ENCODE measurements at places on chromosomes 2 and 18.

DNA sequence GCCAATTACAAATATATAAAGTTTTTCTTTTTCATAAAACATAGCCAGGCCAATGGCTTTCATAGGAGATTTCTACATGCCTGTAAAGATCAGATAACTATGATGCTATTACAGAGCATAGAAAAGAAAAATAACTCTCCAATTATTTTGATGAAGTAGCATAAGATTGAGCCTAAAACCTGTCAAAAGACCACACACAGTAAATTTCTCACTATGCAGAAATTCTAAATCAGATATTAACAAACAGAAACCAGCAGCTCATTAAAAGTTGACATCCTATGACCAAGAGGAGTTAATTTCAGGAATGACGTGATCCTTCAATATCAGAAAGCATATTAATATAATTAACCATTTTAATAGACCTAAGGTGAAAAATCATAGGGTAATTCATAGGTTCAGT, 139.0 kb upstream of the PIEZO2 start:
- DNase-seq = no peak

GRCh38 chr18:42401131-42401673, 446.2 kb downstream of the PIK3C3 start:
- DNase-seq = no peak

- DNase-seq = no peak
Observed at GRCh38 chr18:59787998-59788790, 91.0 kb upstream of the CCBE1 start.

GRCh38 chr18:63867368-63868125, 20.0 kb upstream of the SERPINB2 start:
- DNase-seq = no peak

GRCh38 chr2:112662704-112663103, 17.0 kb downstream of the SLC20A1 start:
- DNase-seq = no peak

DNA sequence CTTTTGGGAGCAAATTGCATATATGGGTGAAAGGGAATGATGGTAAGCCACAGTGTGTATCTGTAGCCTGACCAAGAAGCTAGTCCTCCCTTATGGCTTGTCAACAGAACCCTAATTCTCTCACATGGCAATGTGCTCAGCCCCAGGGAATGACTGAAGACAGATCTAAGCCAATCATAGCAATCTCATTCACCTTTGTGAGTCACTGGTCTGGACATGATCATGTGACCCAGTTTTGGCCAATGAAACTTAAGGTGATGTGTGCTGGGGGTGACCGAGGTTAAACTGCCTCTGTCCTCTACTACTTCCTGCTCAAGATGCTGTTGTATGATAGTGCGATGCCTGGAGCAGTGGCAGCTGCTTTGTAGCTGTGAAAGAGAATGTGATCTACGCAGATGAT, 491.2 kb upstream of the HS6ST1 start:
- DNase-seq = no peak

GRCh38 chr2:203062126-203062525, 47.5 kb downstream of the NBEAL1 start:
- no peak for DNase-seq

DNA sequence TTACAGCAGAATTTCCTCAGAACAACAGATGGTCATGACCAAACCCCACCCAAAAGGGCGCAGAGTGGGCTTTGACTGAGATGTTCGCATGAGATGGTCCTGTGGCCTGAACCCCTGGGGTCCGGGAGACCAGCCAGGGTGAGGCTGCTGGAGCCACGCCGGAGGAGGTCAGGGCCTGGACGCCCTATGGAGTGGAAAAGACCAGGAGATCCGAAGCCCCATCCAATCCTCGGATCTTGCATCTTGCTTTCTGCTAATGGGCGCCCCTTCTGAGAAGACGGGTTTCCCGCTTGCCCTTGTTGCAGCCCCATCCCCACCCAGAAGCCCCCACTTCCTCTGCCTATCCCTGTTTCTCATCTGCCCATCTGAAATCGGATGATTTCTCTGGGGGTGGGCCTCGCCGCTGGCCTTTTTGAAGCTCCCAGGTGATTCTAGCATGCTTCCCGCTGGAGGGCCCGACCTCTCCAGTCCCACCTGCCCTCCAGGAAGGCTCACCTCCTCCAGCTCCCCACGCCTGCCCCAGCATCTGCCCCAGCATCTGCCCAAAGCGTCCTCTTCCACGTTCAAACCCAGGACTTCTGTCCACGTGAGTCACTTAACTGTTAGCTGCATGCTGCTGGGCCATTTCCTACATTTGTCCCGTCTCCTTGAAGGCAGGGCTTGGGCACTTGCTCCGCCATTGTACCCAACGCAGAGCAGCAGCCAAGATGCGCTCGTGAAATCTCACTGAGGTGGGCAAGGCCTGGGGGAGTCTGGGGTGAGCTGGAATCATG, 4.3 kb upstream of the CNDP1 start:
- no peak for DNase-seq

- DNase-seq = no peak
Observed at GRCh38 chr2:170436077-170436943, 258.4 kb downstream of the MYO3B start.

DNA sequence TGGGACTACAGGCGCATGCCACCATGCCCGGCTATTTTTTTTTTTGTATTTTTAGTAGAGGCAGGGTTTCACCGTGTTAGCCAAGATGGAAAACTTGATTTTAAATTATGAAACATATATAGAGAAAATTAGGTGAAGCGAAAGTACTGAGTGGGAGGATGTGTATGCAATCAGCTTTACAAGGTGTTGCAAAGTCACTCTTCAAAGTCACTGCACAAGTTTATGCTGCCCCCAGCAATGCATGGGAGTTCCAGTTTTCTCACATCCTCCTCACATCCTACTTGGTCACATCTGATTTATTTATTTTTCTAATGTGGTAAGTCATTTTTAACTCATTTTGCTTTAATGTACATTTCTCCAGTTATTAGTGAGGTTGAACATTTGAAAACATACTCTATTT, 49.2 kb upstream of the CHN1 start:
- no peak for DNase-seq

DNA sequence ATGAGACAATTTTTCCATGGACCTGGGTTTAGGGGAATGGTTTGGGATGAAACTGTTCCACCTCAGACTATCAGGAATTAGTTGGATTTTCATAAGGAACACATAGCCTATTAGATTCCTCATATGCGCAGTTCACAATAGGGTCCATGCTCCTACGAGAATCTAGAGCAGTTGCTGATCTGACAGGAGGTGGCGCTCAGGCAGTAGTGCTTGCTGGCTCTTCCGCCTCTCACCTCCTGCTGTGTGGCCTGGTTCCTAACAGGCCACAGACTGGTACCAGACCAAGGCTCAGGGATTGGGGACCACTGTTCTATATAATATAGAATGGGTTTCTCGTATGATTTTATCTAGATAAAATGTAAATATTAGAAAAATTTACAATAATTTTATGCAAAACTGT, 338.7 kb downstream of the CPS1 start:
- DNase-seq = no peak

GRCh38 chr18:48355276-48356115, 53.7 kb downstream of the ZBTB7C start:
- DNase-seq = no peak

- no peak for DNase-seq
Observed at GRCh38 chr2:12915787-12916186, 199.1 kb downstream of the TRIB2 start.

DNA sequence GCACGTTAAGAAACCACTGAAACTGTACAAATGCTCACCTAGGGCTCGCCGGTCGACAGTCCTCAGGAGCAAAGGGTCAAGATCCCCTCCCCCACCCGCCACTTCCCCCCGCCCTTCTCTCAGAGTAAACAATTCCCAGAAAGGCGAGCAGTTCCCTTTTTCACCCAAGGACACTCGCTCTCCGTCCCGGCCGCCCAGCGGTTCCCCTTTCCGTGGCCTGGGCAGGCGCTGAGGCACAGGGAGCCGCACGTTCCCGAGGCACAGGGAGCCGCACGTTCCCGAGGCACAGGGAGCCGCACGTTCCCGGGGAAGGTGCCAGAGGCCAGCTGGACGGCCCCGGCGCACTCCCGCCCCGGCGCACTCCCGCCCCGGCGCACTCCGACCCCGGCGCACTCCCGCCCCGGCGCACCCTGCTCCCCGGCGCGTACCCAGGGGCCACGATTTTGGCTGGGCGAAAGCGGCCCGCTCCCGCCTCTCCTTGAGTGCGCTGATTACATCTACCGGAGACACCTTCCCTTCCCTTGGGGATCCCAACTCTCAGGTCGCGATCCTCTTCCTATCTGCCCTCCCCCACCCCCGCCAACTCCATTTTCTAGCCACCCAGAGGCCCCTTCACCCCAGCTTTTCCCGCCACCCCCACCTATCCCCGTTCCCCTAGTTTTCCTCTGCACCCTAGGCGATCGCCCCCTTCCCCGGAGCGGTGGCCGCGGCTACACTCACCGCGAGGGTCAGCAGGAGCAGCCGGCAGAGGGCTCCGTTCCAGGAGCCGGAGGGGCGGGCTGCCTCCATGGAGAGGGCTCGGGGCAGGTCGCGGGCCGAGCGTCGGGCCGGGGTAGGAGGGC, 817 bp downstream of the DSC2 start:
- DNase-seq = no peak

GRCh38 chr2:216690853-216691741, 4.3 kb downstream of the IGFBP5 start:
- DNase-seq = no peak

GRCh38 chr2:218257390-218257981, 3.3 kb upstream of the GPBAR1 start:
- DNase-seq = peak; percentile 41
